ENCODE measurements at places on chromosomes 11 and 22.

DNA sequence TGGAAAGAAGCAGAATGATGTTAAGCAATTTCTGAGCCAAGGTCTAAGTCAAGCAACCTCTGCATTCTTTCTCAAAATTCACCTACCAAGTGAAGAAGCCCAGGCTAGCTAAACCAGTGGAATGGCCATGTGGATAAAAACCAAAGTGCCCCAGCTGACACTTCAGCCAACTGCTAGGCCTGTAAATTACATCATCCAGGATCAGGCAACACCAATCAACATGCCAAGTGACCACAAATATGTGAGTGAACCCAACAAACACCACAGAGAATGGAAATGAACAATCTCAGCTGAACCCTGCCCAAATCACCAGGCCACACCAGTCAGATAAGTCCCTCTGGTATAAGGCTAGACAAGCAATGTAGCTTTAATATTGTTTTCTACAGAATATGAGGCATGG lies 25.1 kb upstream of the FJX1 start:
- no peak for DNase-seq

DNA sequence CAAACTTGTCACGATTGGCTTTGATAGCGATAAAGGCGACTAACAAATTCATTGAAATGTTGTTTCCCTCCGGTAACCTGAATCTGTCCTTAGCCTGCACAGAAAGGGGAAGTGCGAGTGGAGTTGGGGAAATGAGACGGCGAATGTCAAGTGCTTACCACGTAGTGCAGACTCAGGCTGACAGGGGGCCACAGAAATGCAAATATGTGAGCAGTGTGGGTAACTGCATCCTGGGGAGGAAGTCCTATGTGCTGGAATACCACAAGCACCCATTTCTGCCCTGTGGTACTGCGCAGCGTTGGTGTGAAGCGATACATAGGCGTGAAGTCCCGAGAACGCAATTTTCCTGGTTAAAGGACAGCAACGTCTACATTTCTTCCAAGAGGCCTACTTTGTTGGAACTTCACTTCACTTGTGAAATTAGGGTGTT lies 869 bp upstream of the EIF4ENIF1 start:
- DNase-seq, result peak; percentile 63

DNA sequence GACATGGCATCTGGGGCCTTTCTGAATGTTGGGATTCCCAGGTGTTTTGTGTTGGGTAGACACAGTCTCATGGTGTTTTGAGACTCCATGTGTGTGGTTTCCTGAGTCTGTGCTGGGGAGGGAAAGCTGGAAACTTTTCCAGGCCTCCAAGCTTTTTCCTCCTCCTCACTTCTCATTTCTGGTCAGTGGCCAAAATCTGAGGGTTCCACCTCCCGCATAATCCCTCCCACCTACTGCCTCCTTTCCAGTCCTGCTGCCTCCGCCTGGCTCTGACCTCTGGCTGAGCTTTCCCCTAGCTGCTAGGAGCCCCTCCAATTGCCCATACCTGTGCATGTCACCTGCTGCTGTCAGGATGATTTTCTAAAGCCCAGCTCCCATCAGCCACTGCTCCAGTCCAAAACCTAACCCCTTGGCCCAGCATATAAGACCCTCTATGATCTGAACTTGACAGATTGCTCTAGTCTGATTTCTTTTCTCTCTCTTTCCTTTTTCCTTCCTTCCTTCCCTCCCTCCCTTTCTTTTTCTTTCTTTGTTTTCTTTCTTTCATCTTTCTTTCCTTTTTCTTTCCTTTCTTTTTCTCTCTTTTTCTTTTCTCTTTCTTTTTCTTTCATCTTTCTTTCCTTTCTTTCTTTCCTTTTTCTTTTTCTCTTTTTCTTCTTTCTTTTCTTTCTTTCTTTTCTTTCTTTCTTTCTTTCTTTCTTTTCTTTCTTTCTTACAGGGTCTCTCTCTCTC lies 51.4 kb upstream of the NECTIN1 start:
- no peak for DNase-seq

GRCh38 chr11:125082611-125083311 lies 19.7 kb downstream of the SLC37A2 start:
- peak; percentile 91 for DNase-seq

GRCh38 chr11:15222777-15223176 lies 108.1 kb downstream of the INSC start:
- DNase-seq, result no peak

- DNase-seq, result no peak
Observed at GRCh38 chr11:118988280-118988679, 9.7 kb upstream of the CENATAC start.

DNA sequence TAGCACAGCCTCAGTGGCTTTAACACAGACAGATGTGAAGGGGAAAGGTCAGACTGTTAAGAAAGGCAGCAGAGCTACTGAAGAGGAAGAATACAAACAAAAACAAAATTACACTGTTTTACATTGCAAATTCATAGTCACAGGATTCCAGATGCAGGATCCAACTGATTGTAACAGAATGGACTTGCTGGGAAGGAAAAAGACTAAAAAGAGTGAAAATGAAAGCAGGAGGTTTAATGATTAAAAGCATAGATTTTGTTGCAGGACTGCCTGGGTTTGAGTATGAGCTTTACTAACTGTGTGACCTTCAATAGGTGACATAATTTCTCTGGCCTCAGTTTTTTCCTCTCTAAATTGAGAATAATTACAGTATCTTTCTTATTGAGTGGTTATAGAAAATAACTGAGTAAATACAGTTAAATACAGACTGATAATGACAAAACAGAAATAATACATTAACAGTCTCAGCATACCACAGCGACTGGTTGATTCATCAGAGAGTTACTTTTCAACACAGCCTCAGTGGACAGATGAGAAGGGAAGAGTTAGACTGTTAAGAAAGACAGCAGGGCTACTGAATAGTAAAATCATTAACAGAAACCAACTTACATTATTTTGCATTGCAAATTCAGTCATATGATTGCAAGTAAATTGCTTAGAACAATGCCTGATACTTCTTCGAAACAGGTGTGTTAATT lies 704.2 kb upstream of the TENM4 start:
- DNase-seq, result no peak

Measured in foreskin melanocyte (primary cell).